Fibroblast of lung (primary cell): ENCODE measurements at places on chromosomes 1 and 21.

DNA sequence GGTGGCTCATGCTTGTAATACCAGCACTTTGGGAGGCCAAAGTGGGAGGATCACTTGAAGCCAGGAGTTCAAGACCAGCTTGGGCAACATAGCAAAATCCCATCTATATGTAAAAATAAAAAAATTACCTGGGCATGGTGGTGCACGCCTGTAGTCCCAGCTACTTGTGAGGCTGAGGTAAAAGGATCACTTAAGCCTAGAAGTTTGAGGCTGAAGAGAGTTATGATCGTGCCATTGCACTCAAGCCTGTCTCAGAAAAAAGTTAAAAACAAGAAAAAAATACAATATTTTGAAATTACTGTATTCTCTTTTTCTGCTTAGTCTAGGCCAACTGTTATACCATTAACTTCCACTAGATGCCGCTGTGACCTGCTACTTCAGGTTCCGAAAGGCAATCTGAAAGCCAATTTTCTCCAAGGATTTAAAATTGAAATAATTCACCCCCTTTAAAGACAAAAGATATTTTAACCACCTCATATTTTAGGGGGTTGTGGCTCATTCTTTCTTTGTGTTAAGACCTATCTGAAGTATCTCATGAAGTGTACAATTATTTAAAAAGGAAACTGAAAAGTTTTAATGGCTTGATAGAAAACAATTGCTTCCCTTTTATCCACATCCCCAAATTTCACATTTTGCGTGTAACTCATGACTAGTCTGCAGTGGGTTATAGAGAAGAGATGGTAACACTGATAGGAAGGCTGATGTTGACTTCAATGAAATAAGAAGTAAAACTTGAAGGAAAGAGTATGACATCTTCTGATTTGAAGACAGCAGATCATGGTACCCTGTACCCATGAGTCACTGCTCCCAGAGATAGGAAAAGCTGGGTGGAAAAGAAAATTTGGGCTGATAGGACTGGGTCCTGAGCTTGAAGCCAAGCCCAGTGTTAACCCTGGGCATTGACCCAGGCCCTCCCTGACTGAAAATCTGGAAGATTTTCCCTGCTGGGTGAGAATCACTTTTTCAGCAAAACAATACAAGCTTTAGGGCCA lies 24.4 kb upstream of the CLDN14 start:
- DNase-seq, result peak; percentile 36

- DNase-seq, result no peak
Measured at GRCh38 chr1:30084909-30085571, 638.3 kb downstream of the MATN1 start.

DNA sequence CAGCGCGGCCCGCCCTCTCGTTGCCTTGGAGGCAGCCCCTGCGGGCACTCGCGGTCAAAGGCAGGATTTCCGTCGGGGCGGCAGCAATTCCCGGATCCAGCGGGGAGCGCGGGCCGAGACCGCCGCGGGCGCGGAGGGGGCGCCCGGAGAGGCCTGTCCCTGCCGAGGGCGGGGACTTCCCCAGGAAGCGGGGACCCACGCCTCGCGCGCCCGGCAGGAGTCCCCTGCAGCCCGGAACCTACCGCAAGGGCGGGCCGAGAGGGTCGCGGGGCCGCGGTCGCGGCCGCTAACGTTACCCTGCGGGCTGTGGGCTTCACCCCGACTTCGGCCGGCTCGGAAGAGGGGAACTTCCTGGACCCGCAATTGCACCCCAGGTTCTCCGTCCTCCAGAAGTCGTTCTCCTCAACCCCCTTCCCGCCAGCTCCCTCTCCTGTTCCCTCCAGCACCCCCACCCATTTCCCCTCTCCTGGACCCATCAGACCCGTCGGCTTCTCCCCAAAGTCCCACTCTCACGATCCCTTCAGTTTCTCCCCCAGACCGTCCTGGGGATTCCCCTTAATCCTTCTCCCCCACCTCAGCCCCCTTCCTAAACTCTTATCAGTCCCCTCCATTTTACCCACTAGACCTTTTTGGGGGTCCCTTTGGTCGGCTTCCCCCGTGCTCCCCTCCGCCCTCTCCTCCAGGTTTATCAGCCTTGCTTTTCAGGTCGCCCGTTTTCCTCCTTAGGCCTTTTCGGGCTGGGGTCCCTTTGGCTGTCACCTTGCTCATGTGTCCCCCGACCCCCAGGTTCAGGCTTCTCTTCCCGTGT lies 604 bp downstream of the FGR start:
- DNase-seq, result peak; percentile 11

DNA sequence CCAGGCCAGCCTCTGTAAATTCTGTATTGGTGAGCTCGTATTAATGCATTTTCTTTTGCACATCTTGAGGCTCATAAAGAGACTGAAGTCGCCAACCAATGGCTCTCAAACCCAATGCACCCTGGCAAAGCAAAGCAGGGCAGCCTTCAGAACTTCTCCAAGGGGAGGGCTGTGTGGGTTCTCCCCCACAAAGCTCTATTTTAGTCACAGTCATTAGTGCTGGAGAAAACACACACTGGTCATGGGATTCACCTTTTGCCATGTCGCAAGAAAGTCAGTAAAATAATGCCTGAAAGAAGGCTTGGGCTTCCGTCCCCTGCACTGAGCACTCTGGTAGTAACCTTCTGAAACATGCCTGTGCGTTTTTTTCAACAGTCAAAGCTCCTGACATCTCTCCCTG lies 26.3 kb upstream of the ATF3 start:
- no peak for DNase-seq

DNA sequence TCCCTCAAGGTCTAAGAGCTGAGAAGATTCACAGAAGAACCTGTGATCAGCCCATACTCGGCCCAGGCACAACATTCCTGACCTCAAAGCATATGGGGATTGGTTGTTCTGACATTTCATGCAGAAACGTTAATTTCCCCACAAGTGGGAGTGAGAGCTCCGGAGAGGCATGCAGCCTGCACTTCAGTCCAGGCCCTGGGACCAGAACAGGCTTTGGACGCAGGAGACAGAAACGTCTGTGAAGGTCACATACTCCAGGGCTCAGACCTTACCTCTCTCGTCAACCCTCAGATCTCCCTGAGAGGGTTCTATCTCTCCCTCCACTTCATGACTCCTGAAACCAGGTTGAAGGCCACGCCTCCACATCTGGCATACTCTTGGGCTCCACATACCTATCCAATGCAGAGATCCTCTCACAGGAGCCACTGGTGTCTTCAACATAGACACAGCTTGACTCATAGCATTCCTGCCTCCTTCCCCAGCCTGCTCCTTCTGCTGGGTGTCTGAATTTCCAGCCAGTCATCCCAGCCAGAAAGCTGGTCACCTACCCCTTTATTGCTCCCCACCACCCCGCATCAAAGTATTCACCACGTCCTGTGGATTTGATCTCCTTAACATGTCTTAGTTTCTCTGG lies 149.2 kb downstream of the OMA1 start:
- DNase-seq, result peak; percentile 94

DNA sequence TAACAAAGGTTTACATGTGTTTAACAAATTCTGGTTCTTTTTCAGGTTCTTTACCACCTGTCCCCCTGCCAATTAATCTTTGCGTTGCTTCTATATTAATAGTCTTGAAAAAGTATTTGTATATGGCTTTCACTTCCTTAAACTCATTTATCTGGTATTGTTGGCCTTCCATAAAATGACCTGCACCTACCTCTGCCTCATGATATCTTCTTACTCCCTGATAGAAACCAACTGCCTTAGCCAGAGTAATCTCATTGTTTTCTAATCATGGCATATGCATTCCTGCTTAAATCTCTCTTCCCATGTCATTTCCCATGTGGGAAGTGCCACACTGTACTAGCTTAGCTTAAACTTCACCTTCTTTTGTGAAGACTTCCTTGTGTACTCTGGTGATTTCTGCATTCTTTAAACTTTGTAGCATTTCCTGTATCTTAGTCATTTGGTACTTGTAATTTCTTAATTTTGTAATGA lies 8.7 kb downstream of the SMG7 start:
- peak; percentile 13 for DNase-seq

DNA sequence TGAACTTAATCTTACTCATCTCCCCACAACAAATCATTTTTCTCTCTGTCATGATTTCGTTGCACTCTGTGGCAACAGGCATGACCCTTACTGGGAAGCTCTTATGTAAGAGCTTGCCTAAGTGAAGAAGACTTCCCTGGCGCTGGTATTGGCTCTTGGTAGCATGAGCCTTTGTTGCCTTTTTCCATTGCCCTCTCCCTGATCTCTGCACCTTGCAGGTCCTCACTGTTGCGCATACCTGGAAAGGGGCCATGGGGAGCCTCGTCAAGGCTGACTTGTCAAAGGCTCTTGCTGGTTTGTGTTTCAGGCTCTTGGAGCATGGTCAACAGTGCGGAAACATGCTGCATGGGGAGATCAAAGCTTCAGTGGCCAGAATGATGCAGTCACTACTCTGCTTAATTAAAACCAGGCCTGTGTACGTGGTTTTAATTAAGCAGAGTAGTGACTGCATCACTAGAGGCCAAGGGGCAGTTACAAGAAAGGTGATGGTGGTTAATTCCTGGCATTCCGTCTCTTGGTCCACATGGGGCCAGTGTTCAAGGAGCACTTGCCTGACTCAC lies 141.3 kb downstream of the SPATA46 start:
- peak; percentile 45 for DNase-seq

DNA sequence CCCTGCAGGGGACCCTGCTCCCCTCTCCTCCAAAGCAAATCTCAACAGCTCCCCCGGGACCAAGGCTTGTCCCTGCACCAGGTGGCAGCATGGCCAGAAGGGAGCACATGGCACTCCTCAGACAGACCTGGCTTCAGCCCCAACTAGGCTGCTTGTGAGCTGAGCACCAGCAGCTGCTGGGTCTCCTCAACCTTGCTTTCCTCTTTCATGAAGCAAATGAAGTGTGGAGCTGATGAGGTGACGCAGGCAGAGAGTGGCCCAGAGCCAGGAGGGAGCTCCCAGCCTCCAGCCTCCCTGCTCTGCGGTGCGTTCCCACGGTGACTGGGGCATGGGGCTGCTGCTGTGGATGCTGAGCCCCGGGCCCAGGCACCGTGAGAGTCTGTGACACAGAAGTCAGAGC lies 34.0 kb downstream of the MEGF6 start:
- peak; percentile 86 for DNase-seq

DNA sequence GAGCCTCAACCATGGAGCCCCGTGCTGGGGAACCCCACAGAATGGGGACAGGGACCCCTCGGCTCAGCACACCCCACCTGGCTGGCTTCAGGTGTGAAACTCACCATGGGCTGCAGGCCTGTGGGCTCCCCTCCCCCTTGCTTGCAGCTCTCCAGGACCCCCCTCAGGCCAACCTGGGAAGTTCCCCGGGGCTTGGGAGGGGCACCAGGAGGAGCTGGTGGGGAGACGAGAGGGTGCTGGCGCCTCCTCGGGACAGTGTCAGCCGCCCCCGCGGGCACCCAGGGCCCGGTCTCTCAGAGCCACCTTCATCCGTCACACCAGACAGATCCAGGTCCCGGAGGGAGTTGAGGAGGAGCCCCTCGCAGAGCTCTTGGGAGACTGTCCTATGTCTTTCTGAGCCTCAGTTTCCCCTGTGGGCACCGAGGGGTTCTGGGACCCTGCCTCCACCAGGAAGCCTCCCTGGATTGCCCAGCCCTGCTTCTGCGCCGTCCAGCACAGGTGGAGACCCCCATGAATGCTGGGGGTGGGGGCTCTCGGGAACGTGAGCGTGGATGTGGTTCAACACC lies 657 bp upstream of the TNFRSF18 start:
- no peak for DNase-seq

- DNase-seq, result no peak
Measured at GRCh38 chr1:47722909-47723580, 274.1 kb downstream of the TRABD2B start.
